ENCODE measurements at places on chromosomes 3 and 15.

- no peak overlapping the region for H3K27ac ChIP-seq
- H3K4me3 ChIP-seq = no peak overlapping the region
- H3K36me3 ChIP-seq = no peaks in the 10 kb centered on the region
- H3K27me3 ChIP-seq = peaks cover 20% of the 10 kb centered on the region
These were observed 80.3 kb upstream of the ABHD2 start for GRCh38 chr15:89007989-89008388.

- no peak for DNase-seq
- H3K4me1 ChIP-seq = no peaks in the 10 kb centered on the region
- H3K4me3 ChIP-seq = no peak overlapping the region
- no peak overlapping the region for H3K27ac ChIP-seq
- peaks cover 2% of the 10 kb centered on the region for H3K27me3 ChIP-seq
These were observed 129.8 kb downstream of the SLC9A9 start for GRCh38 chr3:143718463-143718862.

DNA sequence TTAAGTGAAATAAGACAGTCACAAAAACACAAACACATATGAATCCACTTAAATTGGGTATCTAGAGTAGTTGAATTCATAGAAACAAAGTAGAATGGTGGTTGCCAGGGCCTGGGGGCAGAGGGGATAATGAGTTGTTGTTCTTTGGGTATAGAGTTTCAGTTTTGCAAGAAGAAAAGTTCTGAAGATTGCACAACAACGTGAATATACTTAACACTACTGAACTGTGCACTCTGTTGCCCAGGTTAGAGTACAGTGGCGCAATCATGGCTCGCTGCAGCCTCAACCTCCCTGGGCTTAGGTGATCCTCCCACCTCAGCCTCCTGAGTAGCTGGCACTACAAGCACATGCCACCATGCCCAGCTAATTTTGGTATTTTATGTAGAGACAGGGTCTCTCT, 14.9 kb downstream of the GRAMD2A start:
- no peaks in the 10 kb centered on the region for H3K36me3 ChIP-seq
- no peak overlapping the region for H3K4me3 ChIP-seq
- H3K4me1 ChIP-seq = peaks cover 2% of the 10 kb centered on the region
- peaks cover 41% of the 10 kb centered on the region for H3K27me3 ChIP-seq
- no peak overlapping the region for H3K27ac ChIP-seq
- DNase-seq = no peak

- no peak overlapping the region for H3K27ac ChIP-seq
- DNase-seq = no peak
- H3K27me3 ChIP-seq = peaks cover 7% of the 10 kb centered on the region
- H3K4me3 ChIP-seq = no peak overlapping the region
- no peaks in the 10 kb centered on the region for H3K36me3 ChIP-seq
These were observed 15.8 kb upstream of the TRH start for GRCh38 chr3:129958755-129959154.

- H3K4me3 ChIP-seq = no peak overlapping the region
- no peaks in the 10 kb centered on the region for H3K36me3 ChIP-seq
- H3K27me3 ChIP-seq = no peaks in the 10 kb centered on the region
- no peak for DNase-seq
These were observed 314.1 kb downstream of the NLGN1 start for GRCh38 chr3:173711619-173712018.

GRCh38 chr3:171862993-171863521, 19.9 kb downstream of the TMEM212 start:
- no peak overlapping the region for H3K4me3 ChIP-seq
- no peak overlapping the region for H3K27ac ChIP-seq
- peaks cover 13% of the 10 kb centered on the region for H3K27me3 ChIP-seq
- H3K4me1 ChIP-seq = peaks cover 4% of the 10 kb centered on the region
- no peaks in the 10 kb centered on the region for H3K36me3 ChIP-seq

GRCh38 chr3:32440611-32441350, 49.1 kb downstream of the CMTM7 start:
- H3K4me3 ChIP-seq = no peak overlapping the region
- DNase-seq = no peak
- no peak overlapping the region for H3K27ac ChIP-seq

GRCh38 chr15:72604794-72605193, 49.7 kb upstream of the GOLGA6B start:
- no peaks in the 10 kb centered on the region for H3K4me1 ChIP-seq
- DNase-seq = no peak
- no peak overlapping the region for H3K27ac ChIP-seq
- H3K4me3 ChIP-seq = no peak overlapping the region

- H3K27me3 ChIP-seq = peaks cover 14% of the 10 kb centered on the region
- H3K4me3 ChIP-seq = no peak overlapping the region
- H3K27ac ChIP-seq = no peak overlapping the region
- H3K4me1 ChIP-seq = no peaks in the 10 kb centered on the region
- no peaks in the 10 kb centered on the region for H3K36me3 ChIP-seq
These were observed 69.6 kb downstream of the CGNL1 start for GRCh38 chr15:57445872-57446271.

DNA sequence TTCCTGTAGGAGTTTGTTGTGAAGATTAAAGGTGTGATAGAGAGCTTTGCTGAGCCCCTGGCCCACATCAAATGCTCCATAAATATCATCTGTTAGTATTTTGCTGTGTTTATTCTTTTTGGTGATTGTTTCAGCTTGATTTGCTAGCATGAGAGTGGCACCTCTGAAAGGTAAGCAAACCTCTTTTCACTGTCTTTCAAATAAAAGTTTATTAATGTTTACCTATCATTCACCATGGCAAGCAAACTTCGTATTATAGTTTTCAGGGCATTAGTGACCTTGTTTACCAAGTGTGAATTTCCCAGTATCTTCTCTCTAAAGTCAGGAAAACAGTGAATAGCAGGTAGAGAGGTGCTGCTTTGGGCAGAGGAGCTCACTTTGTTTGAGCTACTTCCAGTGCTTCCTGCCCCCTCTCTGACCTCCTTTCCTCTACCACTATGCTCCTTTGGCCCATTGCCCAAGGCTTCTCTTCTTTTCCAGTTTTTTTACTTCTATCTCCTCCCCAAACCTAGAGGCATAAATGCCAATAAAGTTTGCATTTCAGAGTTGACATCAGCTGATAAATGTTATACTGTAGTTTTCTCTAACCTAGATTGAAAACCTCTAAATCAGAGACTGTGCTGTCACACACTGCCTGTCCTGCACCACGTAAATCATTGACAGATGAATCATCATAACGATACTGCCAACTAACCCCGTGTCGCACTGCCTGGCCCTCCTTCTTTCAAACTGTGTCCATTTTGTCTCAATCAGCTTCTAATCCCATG, 569.0 kb downstream of the TUSC7 start:
- DNase-seq = no peak
- H3K4me3 ChIP-seq = no peak overlapping the region
- H3K4me1 ChIP-seq = no peaks in the 10 kb centered on the region

- H3K27me3 ChIP-seq = peaks cover 20% of the 10 kb centered on the region
- no peak overlapping the region for H3K27ac ChIP-seq
- peaks cover 7% of the 10 kb centered on the region for H3K4me1 ChIP-seq
- no peak overlapping the region for H3K4me3 ChIP-seq
- H3K36me3 ChIP-seq = no peaks in the 10 kb centered on the region
These were observed 1.8 kb upstream of the SCN5A start for GRCh38 chr3:38651153-38651789.

GRCh38 chr3:31288641-31289100, 244.1 kb upstream of the STT3B start:
- no peaks in the 10 kb centered on the region for H3K36me3 ChIP-seq
- peaks cover 31% of the 10 kb centered on the region for H3K4me1 ChIP-seq
- DNase-seq = peak; percentile 65
- H3K27me3 ChIP-seq = peaks cover 2% of the 10 kb centered on the region
- H3K27ac ChIP-seq = peak overlapping the region; percentile 72

DNA sequence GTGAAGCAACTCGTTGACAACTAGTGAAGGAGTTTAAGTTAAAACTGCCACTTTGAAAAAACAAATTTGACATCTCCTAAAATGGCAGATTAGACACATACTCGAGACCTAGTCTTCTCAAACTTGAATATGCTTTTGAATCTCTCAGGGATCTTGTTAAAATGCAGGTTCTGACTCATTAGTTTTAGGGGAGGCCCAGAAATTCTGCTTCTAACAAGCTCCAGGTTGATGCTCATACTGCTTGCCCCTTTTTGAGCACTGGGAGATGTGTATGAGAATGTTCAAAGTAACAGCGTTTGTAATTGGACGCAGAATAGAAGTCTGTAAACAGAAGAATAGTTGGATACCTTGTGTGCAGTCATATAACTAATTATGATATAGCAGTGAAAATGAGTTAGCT, 1.6 kb downstream of the C3orf38 start:
- no peaks in the 10 kb centered on the region for H3K27me3 ChIP-seq
- H3K4me1 ChIP-seq = peaks cover 35% of the 10 kb centered on the region
- no peak for DNase-seq
- H3K4me3 ChIP-seq = peak overlapping the region; percentile 98
- peaks cover 23% of the 10 kb centered on the region for H3K36me3 ChIP-seq

GRCh38 chr3:130892759-130893375, 1.0 kb upstream of the ATP2C1 start:
- peaks cover 35% of the 10 kb centered on the region for H3K4me1 ChIP-seq
- peak; percentile 58 for DNase-seq
- peaks cover 7% of the 10 kb centered on the region for H3K36me3 ChIP-seq
- H3K27ac ChIP-seq = peak overlapping the region; percentile 98
- H3K4me3 ChIP-seq = peak overlapping the region; percentile 93

- no peak overlapping the region for H3K4me3 ChIP-seq
- no peaks in the 10 kb centered on the region for H3K4me1 ChIP-seq
- no peak for DNase-seq
- peaks cover 13% of the 10 kb centered on the region for H3K27me3 ChIP-seq
- H3K27ac ChIP-seq = no peak overlapping the region
These were observed 202.7 kb upstream of the KBTBD8 start for GRCh38 chr3:66795365-66795764.

DNA sequence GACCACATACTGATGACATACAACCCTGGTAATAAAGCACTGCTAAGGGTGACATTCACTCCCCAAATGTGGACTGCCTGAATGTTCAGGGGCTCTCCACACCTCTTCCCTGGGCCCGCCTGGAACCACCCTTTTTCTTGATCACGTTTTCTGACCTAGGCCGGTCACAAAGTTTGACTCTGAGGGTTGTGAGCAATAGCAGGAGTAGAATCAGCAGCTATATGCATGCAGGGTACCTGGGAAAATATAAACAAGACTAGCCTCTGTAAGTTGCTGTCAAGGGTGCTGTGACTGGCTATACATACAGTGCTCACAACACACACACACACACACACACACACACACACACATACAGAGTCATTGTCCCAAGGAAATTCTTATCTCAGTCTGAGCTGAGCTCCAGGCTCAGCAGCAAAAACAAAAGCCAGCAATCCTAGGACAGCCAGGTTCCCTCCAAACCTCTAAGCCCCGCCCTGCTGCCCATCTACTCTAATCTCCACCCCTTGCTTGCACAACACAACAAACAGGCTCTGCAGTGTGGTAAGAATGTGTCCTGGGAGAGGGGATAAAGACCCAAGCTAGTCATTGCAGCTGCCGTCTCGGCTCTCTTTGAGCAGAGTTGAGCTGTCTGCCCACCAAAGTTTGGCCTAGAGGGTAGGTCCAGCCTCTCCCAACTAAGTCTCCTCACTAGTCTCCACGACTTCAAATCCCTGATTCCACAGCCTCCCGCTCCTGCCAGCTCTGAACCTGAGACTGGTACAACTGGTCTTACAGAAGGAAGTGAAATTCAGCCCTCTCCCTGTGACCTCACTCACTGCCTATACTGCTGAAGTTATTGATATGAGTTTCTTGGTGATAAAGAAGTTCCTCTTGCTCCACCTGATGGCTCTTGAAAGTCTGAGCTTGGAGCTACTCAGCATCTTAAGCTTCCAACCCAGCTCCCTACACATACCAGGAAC, 2.2 kb downstream of the BMF start:
- peak overlapping the region; percentile 88 for H3K27ac ChIP-seq
- peaks cover 5% of the 10 kb centered on the region for H3K36me3 ChIP-seq
- DNase-seq = peak; percentile 40
- peak overlapping the region; percentile 70 for H3K4me3 ChIP-seq
- H3K27me3 ChIP-seq = peaks cover 2% of the 10 kb centered on the region

DNA sequence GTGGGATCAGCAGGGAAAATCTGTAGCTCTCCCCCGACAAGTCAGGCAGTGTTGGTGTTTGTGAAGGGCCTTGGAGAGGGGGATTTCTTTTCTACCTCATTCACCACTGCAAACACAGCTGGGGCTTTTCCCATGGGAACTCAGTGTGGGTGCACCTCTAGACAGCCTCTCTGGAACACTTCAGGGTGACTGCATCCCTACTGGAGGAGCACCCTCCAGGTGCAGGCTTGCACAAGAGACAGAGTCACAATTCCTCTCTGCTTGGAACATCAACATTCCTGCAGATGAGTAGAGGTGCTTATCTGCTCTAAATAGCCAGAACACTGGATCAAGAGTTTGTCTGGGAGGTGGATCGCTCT, 72.7 kb upstream of the AKAP13 start:
- H3K4me3 ChIP-seq = no peak overlapping the region
- peaks cover 28% of the 10 kb centered on the region for H3K4me1 ChIP-seq
- no peaks in the 10 kb centered on the region for H3K27me3 ChIP-seq
- peaks cover 2% of the 10 kb centered on the region for H3K36me3 ChIP-seq

DNA sequence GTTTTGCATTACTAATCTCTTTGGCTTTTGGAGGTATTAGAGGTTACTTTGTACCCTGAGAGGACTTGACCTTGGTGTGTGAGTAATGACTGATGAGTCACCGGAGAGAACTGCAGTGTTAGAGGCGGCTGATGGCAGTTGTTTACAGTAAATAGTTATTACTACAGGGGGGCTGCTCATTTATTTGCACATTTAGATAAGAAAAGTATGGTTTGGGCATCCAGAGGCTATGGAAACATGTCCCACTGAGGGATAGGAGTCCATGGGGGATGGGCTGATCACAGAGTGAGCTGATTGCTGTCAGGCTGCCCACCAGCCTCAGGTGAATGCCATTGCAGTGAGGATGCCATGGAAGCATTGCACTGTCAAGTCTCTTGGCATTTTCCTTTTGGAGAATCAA, 17.3 kb upstream of the STAC start:
- H3K27ac ChIP-seq = no peak overlapping the region
- no peaks in the 10 kb centered on the region for H3K27me3 ChIP-seq
- no peak overlapping the region for H3K4me3 ChIP-seq
- no peak for DNase-seq

- H3K4me1 ChIP-seq = peaks cover under 1% of the 10 kb centered on the region
- no peak overlapping the region for H3K4me3 ChIP-seq
- peaks cover 12% of the 10 kb centered on the region for H3K36me3 ChIP-seq
- H3K27me3 ChIP-seq = peaks cover under 1% of the 10 kb centered on the region
These were observed 12.0 kb downstream of the MRPL46 start for GRCh38 chr15:88454867-88455810.

DNA sequence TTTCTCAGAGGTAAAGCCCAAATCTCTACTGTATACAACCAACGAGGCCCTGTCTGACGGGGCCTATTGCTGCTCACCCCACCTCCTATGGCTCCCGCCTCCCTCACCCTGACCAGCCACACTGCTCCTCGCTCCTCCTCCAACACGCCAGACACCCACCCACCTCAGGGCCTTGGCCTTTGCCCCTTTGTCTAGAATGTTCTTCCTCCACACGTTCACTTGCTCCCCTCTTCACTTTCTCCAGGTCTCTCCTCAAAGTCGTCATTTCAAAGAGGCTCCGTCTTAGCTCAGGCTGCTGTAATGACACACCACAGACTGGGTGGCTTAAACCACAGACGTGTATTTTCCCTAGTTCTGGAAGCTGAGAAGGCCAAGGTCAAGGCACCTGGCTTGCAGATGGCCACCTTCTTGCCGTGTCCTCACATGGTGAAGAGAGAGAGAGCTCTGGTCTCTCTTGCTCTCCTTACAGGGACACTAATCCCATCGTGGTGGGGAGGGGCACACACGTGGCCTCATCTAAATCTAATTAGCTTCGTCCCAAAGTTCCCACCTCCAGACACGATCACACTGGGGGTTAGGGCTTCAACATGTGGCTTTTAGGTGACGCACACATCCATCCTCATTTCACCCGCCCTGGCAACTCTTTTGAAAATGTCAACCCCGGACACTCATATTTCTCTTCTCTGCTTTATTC, 98.2 kb downstream of the TLE3 start:
- no peaks in the 10 kb centered on the region for H3K36me3 ChIP-seq
- H3K4me1 ChIP-seq = no peaks in the 10 kb centered on the region
- no peak overlapping the region for H3K27ac ChIP-seq
- H3K4me3 ChIP-seq = no peak overlapping the region
- H3K27me3 ChIP-seq = peaks cover 5% of the 10 kb centered on the region
- no peak for DNase-seq

Measured in T-helper 2 cell treated with Interferon-gamma antibody and Interleukin-4, amounts not matched to agents 5 μg/mL and 100 μg/mL, for 36 hours (primary cell).